Stimulated activated CD4-positive, alpha-beta T cell treated with anti-CD3 and anti-CD28 coated beads, TNF-alpha, amount 100 ng/mL, for 48 hours (primary cell): ENCODE measurements at places on chromosomes 7 and 10.

DNA sequence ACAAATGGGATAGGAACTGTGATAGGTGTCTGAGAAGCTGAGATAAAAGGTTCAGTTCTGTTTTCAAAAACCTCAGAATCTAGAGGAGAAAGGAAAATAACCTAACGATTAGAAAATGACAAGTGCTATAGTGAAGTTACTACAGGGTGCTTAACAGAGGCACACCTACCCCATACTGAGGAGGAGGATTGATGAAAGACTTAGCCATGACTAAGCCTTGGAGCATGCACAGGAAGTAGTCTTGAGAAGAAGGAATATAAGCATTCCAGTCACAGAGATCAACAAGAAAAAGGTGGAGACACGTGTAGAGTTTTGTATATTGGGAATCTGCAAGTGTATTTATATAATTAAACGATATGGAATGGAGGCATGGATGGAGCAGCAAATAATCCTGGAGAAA is 1225.5 kb upstream of the CELF2 start:
- DNase-seq: no peak

DNA sequence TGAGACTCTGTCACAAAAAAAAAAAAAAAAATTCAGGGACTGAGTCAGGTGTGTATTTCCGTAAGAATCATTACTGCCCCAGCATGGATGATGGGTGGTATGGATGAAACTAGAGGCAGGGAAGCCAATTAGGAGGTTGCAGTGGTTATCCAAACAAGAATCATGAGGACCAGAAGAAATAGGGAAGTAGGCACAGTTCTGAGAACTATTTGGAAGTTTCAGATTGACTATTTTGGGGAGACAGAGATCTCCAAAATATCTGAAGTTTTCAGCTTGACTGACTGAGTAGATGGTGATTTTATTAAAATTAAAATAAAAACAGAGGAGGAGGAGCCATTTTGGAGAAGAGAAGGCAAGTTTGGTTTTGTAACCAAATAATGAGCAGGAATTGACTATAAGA is 119.4 kb upstream of the NRBF2 start:
- DNase-seq: no peak

DNA sequence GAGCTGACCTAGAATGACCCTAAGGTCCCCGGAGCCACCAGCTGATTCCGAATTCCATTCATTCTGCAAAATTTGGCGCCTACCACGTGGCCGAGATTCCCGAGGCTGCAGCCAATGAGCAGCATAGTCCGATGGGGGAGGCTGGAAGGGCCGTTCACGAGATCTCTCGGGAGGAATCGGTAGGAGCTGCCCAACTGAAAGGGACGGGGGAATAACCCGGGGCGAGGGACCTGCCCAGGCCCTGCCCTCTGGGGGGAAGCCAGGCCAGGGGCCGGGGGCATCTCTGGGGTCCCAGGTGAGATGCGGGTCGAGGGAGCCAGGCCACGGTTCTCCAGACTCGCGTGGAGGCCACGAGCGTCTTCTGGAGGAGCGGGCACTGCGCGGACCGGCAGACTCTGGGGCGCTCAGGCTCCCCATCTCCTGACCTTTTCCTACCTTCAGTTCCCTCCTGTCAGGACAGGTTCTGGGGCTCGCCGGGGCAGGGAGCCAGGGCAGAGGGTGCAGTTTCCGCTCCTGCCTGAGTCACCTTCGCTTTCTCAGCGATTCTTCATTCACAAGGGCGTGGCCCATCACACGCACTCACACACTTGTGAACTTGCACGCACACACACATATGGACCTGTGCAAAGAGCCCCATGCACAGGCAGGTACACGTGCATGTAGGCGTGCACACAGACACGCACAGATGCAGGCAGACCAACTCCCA is 173.4 kb downstream of the RNF216 start:
- DNase-seq: no peak

DNA sequence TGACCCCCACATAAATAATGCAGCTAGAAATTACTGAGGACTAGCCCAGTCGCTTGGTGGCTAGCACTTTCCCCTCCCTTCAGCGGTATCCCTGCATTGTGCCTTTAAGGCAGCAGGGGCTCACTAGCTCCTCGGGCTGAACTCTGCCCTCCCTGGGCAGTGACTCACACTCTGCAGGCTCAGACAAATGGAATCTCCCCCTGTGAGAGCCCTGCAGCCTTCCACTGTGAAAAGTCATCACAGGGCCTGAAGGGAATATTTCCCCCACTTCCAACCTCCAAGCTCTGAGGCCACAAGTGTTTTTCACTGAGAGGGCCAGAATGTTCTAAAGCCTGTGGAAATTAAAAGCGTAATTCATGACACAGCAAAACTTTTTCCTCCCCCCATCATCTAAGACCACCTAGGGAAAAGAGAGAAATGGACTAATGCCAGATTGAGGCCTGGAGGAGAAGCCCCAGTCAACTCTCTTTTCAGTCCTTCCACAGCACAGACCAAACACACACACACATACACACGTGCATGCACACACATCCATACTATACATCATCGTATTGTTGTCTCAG is 93.6 kb upstream of the COL1A2 start:
- DNase-seq: no peak

GRCh38 chr7:95560674-95561073 is 35.6 kb downstream of the PDK4 start:
- DNase-seq: no peak

- no peak for DNase-seq
Observed at GRCh38 chr10:48206482-48207250, 67.8 kb downstream of the FRMPD2 start.

DNA sequence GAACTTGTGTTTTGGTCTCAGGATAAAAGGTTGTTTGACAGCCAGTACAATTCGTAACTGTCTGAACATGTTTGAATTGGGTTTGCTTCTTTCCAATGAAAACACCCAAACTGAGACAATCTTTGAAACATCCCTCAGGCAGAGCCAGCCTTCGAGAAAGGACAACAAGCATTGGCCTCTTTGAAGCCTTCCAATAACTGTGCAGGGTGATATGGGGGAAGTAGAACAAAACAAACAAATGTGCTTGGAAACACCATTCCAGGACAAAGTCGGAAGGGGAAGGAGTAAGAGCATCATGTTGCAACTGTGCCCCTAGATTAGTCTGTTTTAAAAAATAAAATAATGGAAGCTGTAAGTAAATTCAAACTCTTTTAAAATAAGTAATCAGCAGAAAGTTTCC is 39.5 kb downstream of the IL2RA start:
- DNase-seq: no peak

- DNase-seq: no peak
Observed at GRCh38 chr7:28595801-28596200, 183.5 kb downstream of the CREB5 start.

DNA sequence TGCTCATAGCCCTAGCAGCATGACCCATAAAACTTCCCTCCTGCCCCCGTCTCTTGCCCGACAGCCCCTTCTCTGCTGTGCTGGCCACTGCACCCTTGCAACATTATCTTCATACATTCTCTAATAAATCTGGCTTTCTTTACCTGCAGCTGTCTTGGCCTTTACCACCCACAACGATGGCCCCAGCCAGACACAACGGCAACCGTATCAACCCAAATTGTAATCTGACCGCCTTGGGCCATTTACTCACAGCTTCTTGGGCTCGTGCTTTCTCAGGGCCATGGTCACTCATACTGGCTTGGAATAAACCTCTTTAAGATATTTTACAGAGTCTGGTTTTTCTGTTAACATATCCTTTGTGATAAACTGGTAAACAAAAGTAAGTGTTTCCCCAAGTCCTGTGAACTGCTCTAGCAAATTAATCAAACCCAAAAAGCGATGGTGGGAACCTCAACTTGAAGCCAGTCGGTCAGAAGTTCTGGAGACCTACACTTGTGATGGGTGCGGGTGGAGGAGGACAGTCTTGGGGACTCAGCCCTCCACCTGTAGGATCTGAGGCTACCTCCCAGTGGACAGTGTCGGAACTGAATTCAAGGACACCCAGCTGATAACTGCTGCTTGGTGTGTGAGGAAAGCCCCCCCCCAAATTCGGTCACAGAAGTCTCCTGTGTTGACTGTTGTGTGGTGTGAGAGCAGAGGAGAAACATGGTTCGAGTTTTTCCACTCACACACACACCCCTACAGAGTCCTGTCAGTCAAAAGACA is 87.6 kb upstream of the ATP6V0A4 start:
- DNase-seq: no peak

DNA sequence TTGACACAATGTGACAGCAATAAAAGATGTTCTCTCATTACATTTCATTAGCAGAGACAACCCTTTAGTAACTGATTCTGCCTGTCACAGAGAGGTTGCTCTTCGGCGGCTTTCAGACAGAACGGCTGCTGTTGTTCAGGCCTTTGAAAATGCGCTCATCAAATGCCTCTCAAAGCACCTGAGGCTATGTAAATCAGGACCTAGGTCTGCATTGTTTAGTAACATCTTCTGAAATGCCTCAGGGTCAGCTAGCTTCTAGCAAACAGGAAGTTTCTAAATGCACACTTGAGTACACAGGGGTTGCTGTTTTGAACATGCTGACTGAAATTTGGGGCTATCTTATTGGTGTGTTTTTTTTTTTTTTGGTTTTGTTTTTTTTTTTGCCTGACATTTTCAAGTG is 143.3 kb upstream of the DKK1 start:
- no peak for DNase-seq

GRCh38 chr10:6142644-6143043 is 53.8 kb downstream of the RBM17 start:
- no peak for DNase-seq

DNA sequence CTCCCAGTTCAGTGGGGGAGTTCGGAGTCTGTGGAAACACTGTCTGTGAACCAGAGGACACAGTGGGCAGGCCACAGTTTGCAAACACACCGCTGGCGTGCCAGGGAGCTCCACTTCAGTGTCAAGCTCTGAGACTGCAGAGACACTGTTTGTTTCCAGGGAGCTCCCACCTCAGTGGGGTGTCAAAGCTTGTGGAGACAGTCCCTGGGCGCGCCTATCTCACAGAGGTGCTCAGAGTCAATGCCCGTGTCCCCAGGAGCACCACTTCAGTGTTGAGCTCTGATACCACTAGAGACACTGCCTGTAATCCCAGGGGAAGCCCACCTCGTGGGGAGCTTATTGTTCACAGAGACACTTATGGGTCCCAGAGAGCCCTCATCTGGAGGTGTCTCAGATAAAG is 4.3 kb downstream of the MYO1G start:
- DNase-seq: no peak

- DNase-seq: no peak
Observed at GRCh38 chr7:73726083-73726466, 6.6 kb upstream of the STX1A start.

GRCh38 chr10:103758294-103758681 is 97.1 kb downstream of the SH3PXD2A start:
- no peak for DNase-seq

- no peak for DNase-seq
Observed at GRCh38 chr7:30323006-30323355, 38.6 kb downstream of the ZNRF2 start.

DNA sequence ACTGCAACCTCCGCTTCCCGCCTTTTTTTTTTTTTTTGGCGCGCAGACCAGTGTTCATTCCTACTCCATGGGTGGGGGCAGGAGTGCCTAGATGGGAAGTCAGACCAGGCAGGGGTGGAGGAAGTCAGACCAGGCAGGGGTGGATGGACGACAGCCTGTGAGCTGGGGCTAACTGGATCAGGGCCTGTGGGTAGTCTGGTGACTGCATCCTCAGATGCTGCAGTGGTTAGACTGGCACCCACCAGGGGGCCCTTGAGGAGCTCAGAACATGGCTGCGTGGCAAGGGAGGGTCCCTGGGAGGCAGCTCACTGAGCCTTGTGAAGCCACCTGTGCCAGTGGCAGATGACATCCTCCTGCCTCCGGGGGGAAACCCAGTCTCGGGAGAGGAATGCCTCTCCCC is 35.1 kb downstream of the RCC1L start:
- DNase-seq: no peak

- no peak for DNase-seq
Observed at GRCh38 chr7:118104812-118105441, 79.0 kb upstream of the LSM8 start.

DNA sequence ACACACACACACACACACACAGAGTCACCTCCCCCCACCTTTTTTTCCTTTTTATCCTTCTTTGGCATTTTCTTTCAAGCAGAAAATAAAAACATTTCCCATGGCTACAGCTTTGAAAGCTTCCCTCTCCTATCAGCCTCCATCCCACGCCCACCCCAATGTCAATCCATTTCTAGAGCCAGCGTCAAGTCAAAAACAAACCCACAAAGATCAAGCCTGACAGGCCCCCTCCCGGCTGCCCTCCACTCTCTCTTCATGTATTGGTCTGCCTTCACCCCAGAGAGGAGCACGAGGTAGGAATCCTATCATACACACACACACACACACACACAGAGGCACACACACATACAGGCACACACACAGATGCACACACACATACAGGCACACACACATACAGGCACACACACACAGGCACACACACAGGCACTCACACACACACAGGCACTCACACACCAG is 8.0 kb upstream of the TNRC18 start:
- DNase-seq: no peak

GRCh38 chr7:87984088-87984487 is 50.0 kb downstream of the ADAM22 start:
- no peak for DNase-seq

DNA sequence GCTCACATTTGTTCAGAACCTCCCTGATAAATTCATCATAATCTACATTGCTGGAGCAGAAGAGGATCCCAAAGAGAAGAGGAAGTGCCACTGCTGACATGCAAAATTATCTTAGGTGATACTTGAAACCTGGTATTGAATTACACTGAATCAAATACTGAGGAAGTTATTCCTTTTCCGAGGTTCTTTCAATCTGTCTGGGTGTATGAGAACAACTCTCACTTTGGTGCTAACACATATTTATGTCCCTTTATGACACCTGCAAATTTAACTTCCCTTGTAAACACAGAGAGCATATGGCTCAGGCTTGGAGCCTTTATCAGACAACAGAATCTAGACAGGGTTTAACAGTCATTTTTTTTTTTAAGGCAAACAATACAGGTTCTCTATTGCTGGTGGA is 131.4 kb downstream of the SRPK2 start:
- no peak for DNase-seq

DNA sequence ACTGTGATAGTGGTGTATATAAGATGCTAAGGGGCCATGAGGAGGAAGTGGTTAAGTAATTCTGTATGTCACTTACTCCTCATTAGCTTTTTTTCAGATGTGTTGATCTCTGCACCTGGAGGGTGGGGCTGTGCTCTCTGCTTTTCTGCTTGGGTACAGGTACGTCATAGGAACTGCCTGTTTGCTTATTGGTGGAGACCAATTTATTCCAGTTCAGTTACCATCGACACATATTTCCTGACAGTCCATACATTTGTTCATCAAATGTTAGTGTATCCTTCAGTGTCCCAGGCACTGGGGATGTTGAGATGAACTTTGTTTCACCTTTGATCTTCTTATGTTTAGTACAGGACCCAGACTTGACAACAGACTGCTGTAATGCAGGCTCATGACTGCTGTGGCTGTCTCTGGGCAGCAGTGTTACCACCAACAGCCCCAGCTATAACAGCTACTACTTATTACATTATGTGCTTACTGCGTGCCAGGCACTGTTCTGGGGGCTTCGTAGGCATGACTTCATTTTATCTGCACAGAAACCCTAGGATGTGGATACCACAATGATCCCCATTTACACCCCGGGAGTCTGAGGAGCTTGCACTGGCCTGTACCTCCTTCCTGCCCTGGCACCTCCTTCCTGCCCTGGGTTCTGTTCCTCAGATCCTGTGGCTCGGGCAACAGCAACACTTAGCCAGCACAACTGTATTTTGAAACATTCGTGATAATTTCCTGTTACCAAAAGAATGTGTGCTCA is 87.4 kb downstream of the BUB3 start:
- no peak for DNase-seq

GRCh38 chr10:105586451-105587098 is 945.5 kb downstream of the SORCS3 start:
- no peak for DNase-seq

- no peak for DNase-seq
Observed at GRCh38 chr10:125543796-125544195, 139.2 kb downstream of the TEX36 start.
